ENCODE measurements at places on chromosomes 6 and 20. TPM values are rescaled to one million over a fixed set of nuclear protein-coding genes. Genes with fewer than 3 reads are reported as not detected.

KCNK5 gene
- total RNA-seq, result 1.4 TPM

PRKN gene
- 16.0 TPM for total RNA-seq

DEFB110 gene
- total RNA-seq, result not detected

PRL gene
- not detected for total RNA-seq

DNA sequence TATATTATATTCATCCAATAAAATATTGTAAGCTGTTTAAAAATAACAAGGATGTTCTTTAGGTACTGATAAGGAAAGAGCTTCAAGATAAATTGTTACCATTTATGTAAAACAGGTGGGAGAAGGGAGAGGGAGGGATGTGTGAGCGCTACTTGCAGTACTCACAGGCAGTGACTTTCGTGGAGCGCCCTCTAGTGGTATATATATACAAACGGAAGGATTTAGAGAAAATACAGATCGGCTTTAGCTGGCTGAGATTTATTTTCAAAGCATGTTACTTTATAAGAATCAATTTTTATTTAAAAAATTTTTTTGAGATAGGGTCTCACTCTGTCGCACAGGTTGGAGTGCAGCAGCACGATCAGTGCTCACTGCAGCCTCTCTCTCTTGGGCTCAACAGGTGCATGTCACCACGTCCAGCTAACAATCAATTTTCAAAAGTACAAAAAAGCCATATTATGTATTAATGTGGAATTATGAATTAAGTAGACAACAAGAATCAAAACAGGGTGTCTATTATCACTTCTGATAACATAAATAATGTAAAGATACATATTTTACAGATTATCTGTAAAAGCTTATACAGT is 3.3 kb upstream of the MOG start:
- H3K36me3 ChIP-seq, result no peaks in the 10 kb centered on the region
- H3K27ac ChIP-seq, result no peak overlapping the region
- peaks cover 15% of the 10 kb centered on the region for H3K4me1 ChIP-seq
- H3K27me3 ChIP-seq, result peaks cover 4% of the 10 kb centered on the region

- H3K4me1 ChIP-seq, result peaks cover 13% of the 10 kb centered on the region
- H3K27me3 ChIP-seq, result no peaks in the 10 kb centered on the region
- H3K27ac ChIP-seq, result no peak overlapping the region
- no peak for DNase-seq
- no peak overlapping the region for H3K4me3 ChIP-seq
Measured at GRCh38 chr20:3202965-3203314, 1.5 kb downstream of the DDRGK1 start.

- H3K4me3 ChIP-seq, result no peak overlapping the region
- no peak overlapping the region for H3K27ac ChIP-seq
- H3K36me3 ChIP-seq, result no peaks in the 10 kb centered on the region
- no peaks in the 10 kb centered on the region for H3K4me1 ChIP-seq
- no peaks in the 10 kb centered on the region for H3K27me3 ChIP-seq
Measured at GRCh38 chr20:23264545-23264944, 86.0 kb upstream of the NXT1 start.

DNA sequence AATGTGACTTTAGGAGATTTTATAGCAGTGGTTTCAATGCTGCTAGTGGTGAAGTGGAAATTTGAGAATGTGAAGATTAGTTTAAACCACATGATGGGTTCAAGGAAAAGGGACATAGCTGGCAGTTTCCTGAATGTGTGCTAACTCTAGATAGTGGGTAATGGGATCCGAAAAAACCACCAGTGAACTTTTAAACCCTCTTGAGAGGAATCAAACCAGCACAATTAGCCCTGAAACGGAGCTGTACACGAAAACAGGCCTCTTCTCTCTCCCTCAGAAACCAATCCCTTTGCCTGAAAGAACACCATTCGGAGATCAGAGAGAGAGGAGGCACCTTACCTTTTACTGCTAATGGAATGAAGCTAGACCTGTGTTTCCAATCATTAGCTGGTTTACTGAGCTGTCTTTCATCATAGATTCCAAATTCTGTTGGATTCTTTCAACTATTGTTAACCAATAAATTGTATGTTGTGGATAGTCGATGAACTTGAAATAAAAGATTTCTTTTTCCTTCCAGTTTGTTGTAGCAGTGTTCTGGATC is 103.9 kb downstream of the AIG1 start:
- no peaks in the 10 kb centered on the region for H3K4me1 ChIP-seq
- no peak overlapping the region for H3K4me3 ChIP-seq
- H3K36me3 ChIP-seq, result no peaks in the 10 kb centered on the region
- no peaks in the 10 kb centered on the region for H3K27me3 ChIP-seq
- no peak for DNase-seq

DNA sequence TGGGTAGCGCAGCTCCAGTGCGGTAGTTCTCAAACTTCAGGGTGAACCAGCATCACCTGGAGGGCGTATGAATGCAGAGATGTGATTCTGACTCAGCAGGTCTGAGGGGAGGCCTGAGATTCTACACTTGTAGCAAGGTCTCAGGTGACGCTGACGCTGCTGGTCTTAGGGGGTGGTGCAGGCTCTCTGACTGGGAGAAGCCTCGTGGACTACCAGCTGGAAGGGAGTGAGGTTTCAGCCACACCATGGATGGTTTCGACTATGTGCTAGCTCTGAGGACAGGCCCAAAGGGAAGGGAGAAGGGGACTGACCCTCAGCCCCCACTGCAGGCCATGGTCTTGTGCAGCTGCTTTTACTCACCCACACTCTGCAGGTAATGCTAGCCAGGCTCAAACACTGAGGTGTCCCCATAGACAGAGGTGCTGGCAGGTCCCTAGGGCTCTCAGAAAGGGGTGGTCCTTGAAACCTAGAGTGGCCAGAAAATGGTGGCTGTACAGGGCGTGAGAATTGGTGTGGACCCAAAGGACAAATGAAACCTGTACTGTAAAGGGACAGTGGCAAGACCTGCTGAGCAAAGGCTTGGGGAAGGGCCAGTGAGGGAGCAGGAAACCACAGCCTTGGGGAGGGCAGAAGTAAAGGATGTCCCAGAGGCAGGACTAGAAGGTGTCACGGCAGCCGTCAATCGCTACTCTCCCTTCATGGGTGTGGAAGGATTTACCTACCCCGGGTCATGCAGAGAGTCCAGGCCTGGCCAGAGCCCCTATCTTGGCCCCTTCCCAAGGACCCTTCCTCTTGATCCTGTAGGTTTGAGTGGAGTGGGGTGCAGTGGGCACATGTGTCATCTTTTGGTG is 52.7 kb downstream of the EBF4 start:
- no peak for DNase-seq
- no peak overlapping the region for H3K4me3 ChIP-seq
- H3K27ac ChIP-seq, result no peak overlapping the region

GRCh38 chr6:152151920-152152319 is 344.4 kb downstream of the ESR1 start:
- peak; percentile 81 for DNase-seq
- no peaks in the 10 kb centered on the region for H3K4me1 ChIP-seq
- no peak overlapping the region for H3K4me3 ChIP-seq
- no peaks in the 10 kb centered on the region for H3K36me3 ChIP-seq
- H3K27ac ChIP-seq, result no peak overlapping the region
- no peaks in the 10 kb centered on the region for H3K27me3 ChIP-seq

DNA sequence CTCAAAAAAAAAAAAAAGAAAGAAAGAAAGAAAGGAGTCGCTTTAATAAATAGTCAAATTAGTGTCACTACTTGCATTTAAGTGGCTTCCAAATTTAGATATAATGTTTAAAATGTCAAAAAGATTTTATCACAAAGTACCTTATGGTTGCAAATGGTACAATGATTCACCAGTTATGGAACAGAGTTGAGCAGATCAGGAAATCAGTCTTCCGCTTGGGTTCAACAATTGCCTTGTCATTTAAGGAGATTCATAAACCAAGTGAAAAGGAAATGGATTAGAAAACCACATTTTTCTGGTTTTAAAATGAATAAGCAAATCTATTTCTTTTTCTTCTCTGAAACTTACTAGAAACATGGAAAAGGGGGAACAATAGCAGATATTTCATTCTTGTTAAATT is 94.8 kb upstream of the PTPRT start:
- H3K36me3 ChIP-seq, result no peaks in the 10 kb centered on the region
- H3K4me1 ChIP-seq, result no peaks in the 10 kb centered on the region
- H3K27ac ChIP-seq, result no peak overlapping the region
- H3K27me3 ChIP-seq, result no peaks in the 10 kb centered on the region
